Activated T-helper 1 cell treated with anti-CD3 and anti-CD28 coated beads, Interleukin-12 subunit alpha, Interleukin-12 subunit beta, Interleukin-2, Interleukin-4 antibody, amounts not matched to agents 30 ng/mL and 10 ng/mL and 1 ng/mL, durations not matched to agents 14 hours and 24 hours and 36 hours (primary cell): ENCODE measurements at places on chromosomes 13 and 19. TPM values are rescaled to one million over a fixed set of nuclear protein-coding genes. Genes with fewer than 3 reads are reported as not detected.

The MIR17HG gene
- total RNA-seq = 46.5 and 52.1 TPM in 2 replicates

DNA sequence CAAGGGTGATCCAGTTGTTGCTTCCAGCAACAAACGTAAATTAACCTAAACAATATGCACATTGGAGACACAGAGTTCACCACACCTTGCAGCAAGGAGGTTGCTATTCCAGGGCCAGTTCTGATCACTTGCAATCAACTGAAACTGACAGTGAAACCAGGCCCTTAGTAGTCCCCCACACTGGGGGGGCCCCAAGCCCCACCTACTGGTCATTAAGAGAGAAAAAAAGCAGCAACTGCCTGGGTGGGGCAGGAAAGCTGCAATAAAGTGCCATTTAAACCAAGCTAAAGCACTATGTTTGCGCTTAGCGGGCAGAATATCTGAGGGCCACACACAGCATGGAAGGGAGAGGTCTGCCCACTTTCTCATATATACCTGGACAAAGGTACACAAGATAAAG lies 51.5 kb downstream of the ATP7B start:
- DNase-seq = no peak

DNA sequence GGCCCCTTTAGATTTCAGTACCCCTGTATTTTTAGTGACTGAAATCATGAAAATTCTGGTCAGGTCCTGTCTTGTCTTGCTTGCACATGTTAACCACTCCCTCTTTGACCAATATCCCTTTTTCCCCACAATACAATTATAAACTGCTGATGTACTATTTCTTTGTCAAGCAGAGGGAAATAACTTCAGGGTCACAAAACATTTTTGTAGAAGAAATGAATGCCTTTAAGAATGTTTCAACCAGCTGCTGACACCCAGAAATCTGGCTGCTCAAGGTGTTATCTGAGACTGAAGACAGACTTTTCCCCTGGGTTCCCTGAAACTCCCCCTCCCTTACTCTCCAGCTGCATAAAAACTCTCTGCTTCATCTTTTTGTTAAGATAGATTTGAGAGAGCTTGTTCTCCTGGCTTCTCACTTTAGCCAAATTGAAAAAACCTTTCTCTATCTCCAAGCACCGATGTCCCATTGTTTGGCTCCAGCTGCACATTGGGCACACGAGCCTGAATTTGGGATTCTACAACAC lies 18.4 kb upstream of the ACOD1 start:
- no peak for DNase-seq

DNA sequence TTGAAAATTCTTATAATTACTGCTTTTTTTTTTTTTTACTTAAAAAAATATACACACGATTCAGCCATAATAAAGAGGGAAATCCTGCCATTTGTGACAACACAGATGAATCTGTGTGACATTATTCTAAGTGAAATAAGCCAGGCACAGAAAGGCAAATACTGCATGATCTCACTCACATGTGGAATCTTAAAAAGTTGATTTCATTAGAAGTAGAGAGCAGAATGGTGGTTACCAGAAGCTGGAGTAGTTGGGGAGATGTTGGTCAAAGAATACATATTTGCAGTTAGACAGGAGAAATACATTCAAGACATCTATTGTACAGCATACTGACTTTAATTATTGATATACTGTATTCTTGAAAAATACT lies 116.2 kb downstream of the KLF12 start:
- no peak for DNase-seq

The KCNJ14 gene
- total RNA-seq = 2.2 and 2.4 TPM in 2 replicates

DNA sequence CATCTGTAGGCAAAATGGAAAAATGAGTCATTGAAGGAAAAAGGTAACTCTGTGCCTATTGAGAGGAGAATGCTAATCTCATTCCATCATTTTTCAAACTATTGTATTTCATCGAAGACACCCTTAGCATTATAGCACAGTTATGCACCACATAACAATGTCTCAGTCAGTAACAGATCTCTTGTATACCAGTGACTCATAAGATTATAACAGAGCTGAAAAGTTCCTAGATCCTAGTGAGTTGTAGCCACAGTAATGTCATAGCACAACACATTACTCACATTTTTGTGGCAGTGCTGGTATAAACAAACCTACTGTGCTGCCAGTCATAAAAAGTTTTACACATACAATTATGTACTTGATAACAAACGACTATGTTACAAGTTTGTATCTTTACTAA lies 1077.6 kb downstream of the DIAPH3 start:
- DNase-seq = no peak

- DNase-seq = no peak
Observed at GRCh38 chr13:85137516-85137915, 661.7 kb downstream of the SLITRK6 start.

GRCh38 chr13:100347968-100348367 lies 240.6 kb downstream of the GGACT start:
- no peak for DNase-seq
